ENCODE measurements at places on chromosomes 12 and 14.

GRCh38 chr14:64123241-64123822, 170.8 kb downstream of the ESR2 start:
- DNase-seq = no peak

DNA sequence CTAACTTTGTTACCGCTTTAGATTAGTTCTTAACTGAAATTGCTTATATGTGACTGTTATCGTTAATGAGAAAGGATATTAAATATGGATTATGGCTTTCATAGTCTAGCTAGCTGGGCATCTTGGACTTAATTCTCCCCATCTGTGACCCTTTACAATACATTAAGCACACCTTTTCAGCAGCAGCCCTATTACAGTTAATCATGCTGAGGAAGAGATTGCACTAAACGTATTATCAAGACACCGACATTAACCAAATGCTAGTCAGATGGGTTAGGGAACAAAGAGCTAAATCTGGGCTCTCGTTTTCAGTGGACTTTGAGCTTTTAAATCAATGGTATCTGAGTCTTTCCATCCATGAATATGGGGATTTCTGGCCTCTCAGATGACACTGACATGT, 447.5 kb upstream of the DCN start:
- DNase-seq = no peak

DNA sequence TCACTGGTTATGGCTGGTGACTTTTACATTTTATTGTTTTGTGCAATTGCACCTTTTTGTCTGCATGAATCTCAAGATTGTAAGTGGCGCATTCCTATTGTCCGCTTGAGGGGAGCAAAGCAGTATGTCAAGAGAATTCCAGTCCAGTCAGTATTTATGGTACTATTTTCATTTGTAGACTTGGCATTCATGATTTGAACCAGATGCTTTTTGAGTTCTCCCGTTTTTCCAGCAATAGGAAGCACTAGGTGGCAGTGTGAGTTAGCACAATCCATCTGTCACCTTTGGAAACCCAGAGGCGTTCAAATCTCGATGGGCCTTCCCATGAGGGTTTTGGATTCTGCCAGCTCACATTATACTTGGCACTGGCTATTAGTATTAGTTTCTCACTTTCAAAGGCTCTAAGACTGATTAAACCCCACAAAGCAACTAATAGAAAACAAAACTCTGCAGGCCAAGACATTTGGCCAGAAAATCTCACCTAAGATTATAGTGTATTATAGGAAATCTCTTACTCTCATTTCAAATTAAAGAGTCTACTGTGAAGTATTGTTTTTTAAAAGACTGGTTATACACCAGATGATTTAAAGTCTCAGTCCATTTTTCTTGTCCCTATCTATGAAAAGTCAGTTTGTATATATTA, 2.2 kb downstream of the DACT1 start:
- peak; percentile 79 for DNase-seq

GRCh38 chr12:124836759-124837158, 26.9 kb downstream of the SCARB1 start:
- no peak for DNase-seq

DNA sequence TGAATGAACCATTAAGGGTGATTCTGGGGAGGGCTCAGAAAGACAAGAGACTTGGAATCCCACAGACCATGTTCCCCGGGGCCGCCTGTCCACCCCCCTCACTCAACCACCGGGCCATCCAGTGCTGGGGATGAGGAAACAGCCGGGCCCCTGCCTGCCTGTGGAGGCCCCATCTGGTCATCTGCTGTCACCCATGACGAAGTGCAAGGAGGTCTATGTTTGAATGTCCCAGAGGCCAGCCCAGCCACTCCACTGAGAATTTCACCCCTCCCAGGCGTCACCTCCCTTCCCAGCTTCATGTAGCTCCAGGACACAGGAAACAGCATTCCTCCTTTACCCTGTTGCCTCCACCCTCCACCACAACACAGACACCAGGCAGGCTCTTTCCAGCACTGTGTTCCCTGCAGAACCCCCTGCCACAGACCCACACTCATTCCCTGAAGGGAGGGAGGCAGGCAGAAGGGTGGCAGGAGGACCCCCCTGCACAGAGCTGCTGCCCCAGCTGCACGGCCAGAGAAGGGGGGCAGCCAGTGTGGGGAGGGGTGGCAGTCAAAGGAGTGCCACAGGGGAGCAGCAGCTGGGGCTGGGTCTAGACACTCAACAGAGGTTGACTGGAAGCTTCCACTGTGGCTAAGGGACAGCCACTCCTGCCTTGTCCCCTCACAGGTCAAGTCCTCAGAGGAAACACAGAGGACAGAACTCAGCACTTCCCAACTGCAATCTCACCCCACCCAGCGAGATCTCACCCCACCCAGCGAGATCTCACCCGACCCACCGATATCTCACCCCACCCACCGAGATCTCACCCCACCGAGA, 50.3 kb upstream of the PPP2R5C start:
- DNase-seq = no peak

DNA sequence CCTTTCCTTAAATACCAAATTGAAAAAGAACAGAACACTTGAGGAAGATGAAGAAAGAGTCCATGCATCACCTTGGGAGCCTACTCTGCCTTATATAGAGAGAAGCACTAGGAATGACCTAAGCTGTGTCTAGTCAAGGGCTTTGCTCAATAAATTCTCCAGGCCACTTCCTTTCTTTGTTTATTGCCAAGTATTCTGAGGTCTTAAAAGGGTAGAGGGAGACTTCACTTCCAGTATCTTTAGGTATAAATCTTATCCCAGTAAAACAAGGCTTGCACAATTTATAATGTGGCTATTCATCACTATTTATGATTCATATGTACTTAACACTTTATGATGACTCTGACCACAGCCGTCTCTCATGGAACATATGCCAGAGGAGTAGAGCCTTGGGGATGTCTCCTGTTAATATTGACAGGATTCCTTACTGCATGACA, 85.1 kb upstream of the ARHGAP5 start:
- DNase-seq = peak; percentile 97

DNA sequence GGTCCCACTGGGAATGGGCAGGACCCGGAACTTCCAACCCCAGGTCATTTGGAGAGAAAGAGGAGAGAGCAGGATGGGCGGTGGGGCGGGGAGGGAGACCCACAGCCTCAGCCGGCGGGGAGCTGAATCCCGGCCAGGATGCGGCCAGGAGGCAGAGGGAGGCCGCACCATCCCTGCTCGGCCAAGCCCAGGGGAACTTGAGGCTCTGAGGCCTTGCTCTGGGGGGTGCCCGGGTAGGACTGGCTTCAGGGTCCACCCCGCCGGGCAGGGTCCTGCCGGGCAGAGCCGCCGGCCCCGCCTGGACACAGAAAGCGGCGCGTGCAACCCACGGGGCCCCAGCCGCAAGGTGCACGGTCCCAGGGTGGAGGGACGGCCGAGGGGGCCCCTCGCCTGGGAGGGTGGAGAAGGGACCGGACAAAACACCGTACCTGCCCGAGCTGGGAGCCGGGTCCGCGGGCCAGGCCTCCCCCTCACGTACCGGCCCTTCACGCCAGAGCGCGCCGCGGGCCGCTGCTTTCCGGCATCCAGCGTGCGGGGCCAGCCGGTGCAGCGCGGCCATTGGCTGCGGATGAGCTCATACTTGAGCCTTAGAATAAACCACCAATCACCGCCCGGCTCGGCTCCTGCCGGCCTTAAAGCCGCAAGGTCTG, at the start of gene RPS6KL1:
Gene RPS6KL1 (minus strand): TSS at position 509 of the 650 bp plus-strand sequence. CDS start 1,719 bp downstream, outside the sequence.
- no peak for DNase-seq

- no peak for DNase-seq
Measured at GRCh38 chr12:38646146-38646545, 259.2 kb downstream of the CPNE8 start.

DNA sequence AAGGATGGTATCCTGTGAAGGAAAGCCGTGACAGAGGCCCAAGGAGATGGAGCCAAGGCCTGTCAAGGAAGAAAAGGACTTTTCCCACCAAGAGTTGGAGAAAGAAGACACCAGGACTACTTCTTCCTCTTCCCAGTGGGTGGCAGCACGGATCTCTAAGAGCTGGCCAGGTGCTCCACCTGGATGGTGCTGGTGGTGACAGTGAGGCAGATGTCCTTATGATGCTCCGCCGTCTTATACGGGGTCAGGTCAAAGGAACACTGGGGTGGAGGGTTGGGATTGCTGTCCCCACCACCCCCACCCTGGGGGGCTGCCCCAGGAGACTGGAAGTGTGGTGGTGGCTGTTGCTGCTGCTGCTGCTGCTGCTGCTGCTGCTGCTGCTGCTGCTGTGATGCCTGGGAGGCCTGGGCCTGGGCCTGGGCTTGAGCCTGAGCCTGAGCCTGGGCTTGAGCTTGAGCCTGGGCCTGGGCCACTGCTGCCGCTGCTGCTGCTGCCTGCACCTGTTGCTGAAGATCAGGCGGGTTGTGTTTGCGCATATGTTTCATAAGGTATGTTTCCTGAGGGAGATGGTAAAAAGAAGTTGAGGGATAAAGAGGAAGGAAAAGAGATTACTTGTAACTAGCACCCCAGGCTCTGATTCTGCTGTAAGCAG, 4.8 kb upstream of the ING4 start:
- no peak for DNase-seq

GRCh38 chr12:72267974-72268373, 4.2 kb upstream of the TRHDE start:
- DNase-seq = no peak

DNA sequence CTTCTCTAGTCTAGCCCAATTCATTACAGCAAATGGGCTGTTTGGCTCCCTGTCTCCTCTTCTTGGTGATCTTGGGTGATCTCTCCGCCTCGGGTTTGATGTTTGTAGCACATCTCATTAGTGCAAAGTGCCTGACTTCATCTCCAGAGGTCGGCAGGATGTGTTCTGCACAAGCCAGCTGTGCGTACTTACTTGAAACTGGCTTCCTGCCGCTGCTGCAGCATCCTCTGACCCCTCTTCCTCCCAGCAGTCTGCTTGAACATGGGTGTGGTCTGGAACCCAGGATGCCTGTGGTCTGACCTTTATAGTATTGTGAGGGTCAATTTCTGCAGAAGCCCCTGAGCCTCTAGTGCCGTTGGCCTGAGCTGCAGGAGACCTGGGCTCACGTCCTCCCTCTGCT, 99.2 kb downstream of the BEGAIN start:
- DNase-seq = no peak

DNA sequence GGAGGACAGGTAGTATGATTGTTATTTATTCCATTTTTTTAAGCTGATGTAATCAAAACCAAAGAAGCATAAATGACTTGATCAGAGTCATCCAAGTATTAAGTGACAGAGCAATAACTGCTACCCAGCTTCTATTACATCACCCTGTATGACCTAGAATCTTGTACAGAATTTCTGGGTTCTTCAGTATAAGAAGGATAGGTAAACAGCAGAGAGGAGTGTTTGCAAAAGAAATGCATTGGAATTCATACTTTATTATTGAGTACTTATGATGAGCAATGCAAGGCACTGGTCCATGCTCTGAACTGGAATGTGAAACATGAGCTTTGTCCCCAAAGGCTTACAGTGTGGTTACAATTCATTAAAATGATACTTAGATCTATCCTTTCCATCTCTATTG, 916.8 kb downstream of the DIO2 start:
- DNase-seq = no peak

GRCh38 chr12:25972783-25973182, 14.3 kb downstream of the RASSF8 start:
- DNase-seq = no peak

DNA sequence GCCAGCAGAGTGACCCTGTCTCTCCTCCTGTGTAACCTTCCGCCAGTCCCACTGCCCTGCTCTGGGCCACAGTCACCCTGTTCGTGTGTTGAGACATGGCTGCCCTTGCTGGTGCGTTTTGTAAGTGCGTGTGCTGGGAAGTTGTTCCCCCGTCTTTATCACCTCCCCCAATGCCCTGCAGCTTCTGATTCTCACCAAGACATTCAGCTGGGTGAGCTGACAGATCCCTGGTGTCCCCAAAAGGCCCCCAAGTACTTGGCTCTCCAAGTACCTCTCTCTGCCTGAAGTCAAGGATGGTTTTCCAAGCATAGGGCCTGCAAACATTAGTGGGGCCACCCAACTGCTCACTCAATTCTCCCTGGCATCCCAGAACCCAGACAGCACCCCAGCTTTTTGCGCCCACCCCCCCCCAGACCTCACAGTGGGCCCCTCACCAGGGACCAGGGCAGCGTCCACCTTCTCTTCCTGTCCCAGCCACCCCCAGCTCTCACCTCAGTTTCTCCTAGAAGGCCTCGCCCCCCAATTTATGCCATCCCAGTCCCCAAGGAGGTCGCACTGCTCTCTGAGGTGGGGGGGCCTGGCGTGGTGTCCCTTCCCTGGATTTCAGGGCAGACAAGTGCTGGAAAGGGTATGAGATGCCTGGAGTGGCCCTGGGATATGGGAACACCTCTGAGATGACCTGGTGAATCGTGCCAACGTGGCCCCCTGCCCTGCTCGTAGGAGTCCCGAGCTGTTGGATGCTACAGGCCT, 51.8 kb upstream of the EML1 start:
- DNase-seq = no peak

GRCh38 chr12:80325167-80325959, 118.7 kb upstream of the PTPRQ start:
- DNase-seq = no peak

DNA sequence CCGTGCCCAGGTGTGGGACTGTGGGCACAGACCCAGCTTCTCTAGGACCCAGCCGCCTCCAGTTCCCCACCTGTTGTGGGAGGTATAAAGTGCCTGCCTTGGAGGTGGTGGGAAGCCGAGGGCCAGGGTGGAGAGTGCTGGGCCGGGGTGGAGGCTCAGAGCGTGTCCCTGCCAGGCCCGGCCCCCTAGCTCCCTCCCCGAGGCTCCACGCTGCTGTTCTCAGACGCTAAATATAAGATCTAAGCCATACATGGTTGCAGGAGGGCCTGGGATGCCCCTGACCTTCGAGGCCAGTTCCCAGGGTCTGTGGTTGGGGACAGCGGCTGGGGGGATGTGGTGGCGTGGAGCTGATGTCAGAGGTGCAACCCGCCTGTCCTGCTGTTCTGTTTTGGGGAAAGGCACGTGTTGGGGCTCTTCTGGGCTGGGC, 10.8 kb downstream of the INF2 start:
- no peak for DNase-seq

DNA sequence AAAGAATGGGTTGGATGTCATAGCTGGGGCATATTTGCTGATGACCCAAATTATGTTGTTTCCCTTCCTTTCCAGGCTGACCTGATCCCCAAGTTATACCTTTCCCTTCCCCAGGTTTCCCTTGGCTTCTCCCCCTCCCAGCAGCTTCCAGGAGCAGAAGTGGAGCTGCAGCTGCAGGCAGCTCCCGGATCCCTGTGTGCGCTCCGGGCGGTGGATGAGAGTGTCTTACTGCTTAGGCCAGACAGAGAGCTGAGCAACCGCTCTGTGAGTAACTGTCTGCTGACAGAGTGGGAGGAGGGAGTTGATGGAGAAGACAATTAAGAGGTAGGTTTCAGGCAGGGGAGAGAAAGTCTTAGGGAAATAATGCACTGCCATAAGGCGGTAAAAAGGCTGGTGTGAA, 25.0 kb downstream of the A2ML1 start:
- no peak for DNase-seq

DNA sequence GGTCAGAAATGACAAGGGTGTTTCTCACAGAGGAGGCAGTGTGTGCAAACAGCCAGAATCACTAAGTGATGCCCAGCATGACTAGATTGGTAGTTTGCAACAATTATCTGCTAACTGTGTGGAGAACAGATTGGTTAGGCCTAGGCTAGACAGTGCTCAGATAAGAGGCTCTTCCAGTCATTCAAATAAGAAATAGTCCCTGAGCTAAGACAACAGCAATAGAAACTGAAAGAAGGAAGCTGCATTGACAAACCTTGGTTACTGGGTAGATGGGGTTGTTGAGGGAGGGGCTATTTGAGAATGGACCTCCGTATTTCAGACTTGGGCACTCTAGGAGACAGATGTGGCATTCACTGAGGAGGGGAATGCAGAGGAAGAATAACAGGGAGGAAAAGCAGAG, 255.0 kb upstream of the NPAS3 start:
- no peak for DNase-seq

- no peak for DNase-seq
Measured at GRCh38 chr14:101118746-101119591, 215.4 kb upstream of the RTL1 start.

Measured in fibroblast of skin of left biceps (primary cell).